ENCODE measurements at places on chromosomes 12 and 14.

GRCh38 chr12:109467978-109468676, 9.0 kb downstream of the KCTD10 start:
- DNase-seq, result peak; percentile 62

GRCh38 chr14:63671987-63672386, 30.3 kb upstream of the WDR89 start:
- DNase-seq, result no peak

DNA sequence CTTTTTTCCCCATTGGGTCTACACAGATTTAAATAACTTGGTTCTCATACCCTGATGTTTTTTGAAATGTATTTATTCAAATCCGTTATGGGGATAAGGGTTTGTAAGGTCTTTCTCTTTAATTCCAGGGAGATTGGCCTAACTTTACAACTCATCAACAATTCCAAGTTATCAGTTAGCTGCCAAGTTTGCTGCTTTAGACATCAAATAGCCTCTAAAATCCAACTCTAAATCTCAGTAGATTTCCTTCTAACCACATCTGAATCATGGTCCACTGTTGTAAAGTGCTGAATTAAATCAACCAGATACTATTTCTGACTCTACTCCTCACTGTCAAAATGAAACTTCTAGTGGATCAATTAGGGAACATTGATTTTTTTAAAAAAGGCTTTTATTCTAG, 364.1 kb upstream of the E2F7 start:
- no peak for DNase-seq

DNA sequence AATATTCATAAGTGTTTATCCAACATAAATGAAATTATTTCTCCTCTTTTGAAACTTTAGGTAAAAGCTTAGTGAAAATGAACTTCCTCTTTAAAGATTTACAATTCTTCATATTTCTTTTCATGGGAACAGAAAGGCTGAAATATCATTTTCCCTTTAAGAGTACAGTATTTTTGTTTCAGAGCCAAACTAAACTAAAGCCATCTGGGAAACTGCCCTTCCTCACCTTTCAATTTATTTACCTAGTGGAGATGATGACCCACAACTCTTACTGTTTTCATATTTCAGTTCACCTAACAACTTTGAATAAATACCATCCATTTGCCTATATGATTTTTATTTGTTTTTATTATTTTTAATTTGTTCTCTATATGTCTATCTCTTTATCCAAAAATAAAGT, 105.4 kb downstream of the ALX1 start:
- no peak for DNase-seq

DNA sequence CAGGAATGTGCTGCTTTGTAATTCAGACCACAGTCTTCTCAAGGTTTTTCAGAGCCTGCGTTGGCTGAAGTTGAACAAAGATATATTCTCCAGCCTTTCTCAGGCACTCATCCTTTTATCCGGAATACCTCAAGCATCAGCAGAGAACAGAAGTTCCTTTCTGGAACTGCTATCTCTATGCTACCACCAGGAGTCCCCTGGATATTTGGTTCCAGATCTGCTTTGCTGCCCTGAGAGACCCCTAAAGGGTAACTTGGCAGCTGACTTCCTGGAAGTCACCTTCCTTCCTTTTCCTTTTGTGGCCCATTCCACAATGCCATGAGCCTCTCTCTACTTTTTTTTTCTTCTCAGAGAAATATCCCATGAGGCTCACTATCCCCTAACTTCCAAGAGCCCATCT, 188.2 kb downstream of the PLCZ1 start:
- DNase-seq, result no peak

DNA sequence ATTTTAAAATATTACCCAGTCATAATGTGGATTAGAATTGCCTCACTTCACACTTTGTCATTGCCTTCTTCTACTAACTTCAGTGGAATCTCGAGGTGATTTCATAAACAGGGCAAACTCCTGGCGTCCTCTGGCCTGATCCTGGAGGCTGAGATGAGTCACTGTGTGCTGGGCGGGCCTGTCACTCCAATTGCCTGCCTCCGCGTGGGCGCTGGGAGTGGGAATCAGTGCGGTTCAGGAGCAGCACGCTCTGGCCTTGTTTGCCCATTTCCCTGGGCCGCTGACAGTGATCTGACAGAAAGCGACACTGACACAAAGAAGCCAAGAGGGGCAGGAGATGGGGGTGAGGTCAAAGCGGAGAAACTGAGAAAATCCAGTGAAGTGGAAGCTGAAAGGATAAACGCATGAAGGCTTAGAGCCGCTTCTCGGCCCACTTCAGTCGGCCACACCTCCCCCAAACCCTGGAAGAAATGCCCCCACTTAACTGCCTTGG, 29.7 kb downstream of the LGR5 start:
- DNase-seq, result peak; percentile 71

DNA sequence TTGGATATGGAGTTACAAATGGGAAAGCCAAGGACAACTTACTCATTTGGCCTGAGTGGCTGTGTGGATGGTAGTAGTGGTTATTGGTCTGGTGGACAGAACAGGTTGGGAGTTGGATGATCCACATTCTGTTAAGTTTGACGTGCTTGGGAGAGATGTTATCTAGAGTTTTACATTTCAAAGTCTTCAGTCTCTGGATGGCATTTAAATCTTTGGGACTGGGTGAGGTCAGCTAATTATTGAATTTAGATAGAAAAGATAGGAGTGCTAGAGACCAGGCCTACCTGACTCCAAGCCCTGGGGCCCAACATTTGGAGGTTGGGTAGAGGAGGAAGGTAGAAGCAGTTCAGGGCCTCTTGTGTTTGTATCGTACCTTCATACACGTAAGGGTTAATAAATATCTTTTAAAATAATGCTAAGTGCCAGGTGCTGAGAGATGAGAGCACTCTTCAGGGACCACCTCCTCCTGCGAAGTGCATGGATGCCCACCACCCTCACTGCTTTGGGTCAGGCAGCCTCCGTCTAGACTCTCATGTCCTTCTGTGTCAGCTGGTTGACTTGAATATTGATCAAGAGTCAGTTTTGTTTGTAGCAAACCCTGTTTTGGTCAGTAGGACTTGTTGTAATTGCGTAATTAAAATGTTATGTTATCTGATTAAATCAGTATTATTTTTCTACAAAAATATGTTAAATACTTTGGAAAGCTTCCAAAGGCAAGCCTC, 460.4 kb upstream of the RGS6 start:
- no peak for DNase-seq

GRCh38 chr12:107011519-107011918, 24.6 kb upstream of the MTERF2 start:
- DNase-seq, result no peak

DNA sequence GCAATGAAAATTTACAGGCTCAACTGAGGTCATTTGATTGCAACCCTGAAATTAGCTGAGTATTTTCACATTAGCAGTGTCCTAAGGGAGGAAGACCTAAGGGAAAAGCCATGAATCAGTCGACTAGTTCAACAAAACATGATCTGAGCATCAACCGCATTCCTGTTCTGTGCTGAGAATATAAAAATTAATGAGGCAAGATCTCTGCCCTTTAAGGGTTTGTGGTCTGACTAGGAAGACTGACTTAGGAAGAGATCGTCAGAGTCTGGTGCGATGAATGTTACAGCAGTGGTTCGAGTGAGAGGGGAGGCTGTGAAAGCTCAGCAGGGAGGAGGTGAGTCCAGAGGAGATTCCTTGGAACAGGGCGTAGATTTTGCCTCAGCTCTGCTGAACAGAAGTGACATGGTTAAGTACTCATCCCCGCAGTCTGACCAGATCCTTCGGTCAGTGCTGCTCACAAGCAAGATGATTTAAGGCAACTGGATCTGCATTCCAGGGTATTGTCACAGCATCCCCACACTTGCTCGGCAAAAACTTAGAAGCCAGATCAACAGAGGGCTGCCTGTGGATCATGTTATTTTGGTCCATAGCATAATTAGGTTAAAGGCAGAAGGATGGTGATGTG, 49.6 kb downstream of the BMAL2 start:
- DNase-seq, result peak; percentile 58

DNA sequence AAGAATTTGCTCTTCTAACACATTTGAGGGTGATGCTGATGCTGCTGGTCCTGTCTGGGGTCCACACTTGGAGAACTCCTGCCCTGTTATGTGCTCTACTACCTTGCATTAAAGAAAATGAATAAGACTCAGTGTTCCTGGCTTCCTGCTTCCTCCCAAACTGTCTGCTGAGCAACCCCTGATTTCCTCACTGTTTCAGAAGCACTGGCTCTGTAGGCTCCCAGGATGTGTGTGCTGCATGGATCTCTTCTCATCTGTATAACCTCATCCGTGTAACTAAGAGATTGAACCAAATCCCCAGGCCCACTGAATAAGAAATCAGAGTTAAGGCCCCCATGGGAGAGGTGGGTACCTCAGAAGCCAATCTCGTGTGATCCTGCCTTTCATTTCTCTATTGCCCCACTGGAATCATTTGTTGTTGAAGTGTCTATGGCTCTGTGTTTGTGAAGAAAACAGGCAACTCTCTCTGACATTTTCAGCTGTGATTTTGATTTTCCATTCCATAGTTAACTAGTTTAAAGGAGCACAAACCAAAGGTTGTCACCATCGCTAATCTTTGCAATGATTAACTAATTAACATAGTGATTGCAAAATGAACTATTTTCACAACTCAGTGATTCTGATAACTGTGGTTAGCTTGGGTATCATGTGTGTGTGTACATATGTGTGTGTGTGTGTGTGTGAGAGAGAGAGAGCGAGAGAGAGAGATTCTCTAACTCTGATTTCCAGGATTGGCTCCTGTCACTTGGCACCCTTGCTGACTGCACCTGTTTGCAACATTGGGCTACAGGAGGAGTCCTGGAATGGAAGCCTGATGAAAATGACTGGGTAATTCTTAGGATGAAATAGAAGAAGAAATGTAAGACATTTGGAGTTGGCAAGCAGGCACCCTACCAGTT, 196.2 kb downstream of the SLC38A4 start:
- peak; percentile 28 for DNase-seq

DNA sequence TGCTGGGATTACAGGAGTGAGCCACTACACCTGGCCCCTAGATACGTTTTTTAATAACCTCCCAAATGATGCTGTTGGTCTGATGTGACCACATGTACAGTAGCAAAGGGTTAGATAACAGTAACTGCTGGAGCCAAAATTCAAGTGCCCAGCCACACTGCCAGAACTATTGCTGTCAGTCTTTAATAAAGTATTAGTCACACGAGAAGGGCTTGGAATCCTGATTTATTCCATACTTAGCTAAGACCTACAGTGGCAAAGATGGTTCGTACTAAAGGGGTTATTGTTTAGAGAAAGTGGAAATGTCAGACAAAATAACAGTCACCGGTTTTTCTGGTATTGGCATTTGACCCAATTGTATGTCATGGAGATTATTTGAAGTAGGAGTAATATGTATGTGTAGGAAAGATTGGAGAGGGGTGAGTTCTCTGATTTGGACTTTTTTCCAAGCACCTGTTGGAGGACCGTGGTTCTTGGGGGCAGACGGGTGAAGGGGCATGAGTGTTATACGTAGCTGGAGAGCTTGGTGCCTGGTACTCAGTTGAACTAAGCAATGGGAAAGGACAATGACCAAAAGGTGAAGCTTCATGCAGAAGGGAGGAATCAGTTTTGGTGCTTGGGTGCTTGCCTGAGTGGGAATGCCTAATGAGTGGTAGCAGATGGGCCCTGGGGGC, 9.7 kb downstream of the TUBA1C start:
- no peak for DNase-seq

- no peak for DNase-seq
Measured at GRCh38 chr12:104342635-104343249, 39.2 kb downstream of the EID3 start.

GRCh38 chr12:40142001-40142744, 36.3 kb upstream of the SLC2A13 start:
- no peak for DNase-seq

DNA sequence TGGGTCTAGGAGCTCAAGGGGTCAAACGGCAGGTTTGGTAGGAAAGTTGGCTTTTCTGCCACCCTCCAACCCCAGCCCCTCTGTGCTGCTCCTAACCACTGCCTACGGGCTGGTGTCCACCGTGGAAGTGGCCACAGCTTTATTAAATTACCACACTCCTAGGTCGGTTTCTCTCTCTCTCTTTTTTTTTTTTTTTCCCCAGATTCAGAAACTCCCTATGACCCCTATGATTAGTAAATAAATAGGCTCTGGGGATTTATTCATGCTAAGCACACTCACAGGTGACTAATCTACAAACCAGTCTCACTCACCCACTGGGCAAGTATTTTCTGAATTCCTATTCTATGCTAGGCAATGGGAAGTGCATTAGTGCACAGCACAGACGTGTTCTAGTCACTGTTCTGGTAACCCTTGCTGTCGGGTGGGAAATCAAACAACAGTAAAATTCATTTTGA, 8.7 kb upstream of the DDX47 start:
- peak; percentile 89 for DNase-seq

DNA sequence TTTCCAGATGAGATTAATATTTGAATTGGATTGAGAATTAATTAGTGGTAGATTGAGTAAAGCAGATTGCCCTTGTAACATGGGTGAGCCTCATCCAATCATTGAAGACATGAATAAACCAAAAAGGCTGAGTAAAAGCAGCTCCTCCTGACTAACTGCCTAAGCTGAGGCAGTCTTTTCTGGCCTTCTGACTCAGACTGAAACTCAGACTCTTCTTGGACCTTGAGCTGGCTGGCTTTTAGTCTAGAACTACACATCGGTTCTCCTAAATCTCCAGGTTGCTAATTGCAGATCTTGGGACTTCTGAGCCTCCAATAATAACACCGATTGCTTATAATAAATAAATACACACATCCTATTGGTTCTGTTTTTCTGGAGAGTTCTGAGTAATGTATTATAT, 24.0 kb downstream of the FKBP11 start:
- peak; percentile 54 for DNase-seq

GRCh38 chr14:54206516-54206915, 190.3 kb upstream of the CDKN3 start:
- DNase-seq, result no peak

- no peak for DNase-seq
Measured at GRCh38 chr12:93964936-93965335, 183.4 kb upstream of the PLXNC1 start.

DNA sequence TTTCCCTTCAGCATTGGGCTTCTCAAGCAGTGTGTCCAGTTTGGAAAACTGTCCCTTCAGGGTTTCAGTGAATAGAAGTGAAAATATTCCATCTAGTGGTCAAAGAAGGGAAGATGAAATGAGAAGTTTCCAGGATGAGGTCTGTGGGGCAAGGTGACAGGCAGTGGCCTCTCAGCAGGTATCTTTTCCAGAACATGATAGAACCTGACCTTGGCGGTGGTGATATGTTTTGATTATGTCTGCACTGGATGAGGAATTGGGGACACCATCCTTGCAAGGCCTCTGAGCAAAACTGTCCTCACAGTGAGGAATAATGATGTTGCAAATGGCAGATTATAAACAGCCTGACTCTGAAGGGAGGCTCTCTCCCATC, 4.7 kb downstream of the GPX2 start:
- peak; percentile 34 for DNase-seq

DNA sequence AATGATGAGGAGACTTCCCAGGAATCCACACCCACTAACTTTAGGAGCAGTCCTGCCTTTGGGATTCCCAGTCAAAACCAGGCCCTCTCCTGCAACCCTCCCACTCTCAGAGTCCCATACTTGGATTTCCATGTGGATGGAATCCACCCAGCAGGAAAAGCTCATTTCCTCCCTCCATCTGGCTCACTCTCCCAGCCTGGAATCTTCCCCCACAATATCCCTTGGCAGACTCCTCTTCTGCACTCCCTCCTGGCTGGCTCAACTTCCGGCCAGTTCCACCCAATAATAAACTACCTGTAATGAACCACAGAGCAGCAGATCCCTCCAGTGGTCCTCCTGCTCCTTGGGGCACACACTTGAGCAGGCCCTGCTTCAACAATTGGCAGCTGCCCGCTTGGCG, 102.8 kb upstream of the EGLN3 start:
- no peak for DNase-seq

Measured in foreskin fibroblast (primary cell).